Activated naive CD8-positive, alpha-beta T cell treated with anti-CD3 and anti-CD28 coated beads, Interleukin-2, amount 10 ng/mL, durations not matched to agents 7 days and 5 days (primary cell): ENCODE measurements at places on chromosomes 7 and 10. TPM values are rescaled to one million over a fixed set of nuclear protein-coding genes. Genes with fewer than 3 reads are reported as not detected.

CLCN1 gene
- total RNA-seq = 0.08 TPM

DNA sequence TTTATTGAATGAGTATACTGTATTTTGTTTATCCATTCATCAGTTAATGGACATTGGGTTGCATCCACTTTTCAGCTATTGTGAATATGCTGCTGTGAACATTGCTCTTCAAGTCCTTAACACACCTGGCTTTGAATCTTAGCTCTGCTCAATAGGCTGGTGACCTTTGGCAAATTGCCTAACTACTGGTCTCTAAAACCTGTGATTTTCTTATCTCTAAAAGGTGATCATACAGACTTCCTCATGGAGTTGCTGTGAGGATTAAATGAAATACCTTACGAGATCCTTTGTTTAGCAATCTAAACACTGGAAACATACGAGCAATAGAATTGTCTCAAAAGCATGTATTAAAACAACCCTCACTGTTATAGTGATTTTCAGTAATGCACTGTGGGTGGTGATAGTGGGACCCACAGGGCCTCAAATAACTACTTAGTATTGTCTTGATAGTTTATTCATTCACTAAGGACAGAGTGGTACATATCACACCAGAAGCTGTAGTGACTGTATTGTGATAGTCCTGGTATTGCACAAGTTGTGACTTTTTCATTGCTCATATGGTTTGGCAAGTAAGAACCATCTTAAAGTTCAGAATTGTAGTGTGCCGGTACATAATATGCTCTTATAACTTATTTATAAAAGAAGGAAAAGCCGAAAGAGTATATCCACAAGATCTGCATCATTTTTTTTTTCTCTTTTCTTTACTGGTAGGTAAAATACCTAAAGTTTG, 257.6 kb downstream of the EXOC4 start:
- H3K36me3 ChIP-seq = peaks cover 7% of the 10 kb centered on the region
- no peak overlapping the region for H3K4me3 ChIP-seq
- no peaks in the 10 kb centered on the region for H3K4me1 ChIP-seq
- H3K27ac ChIP-seq = no peak overlapping the region
- no peaks in the 10 kb centered on the region for H3K27me3 ChIP-seq

CCDC146 gene
- 10.8 TPM for total RNA-seq

EIF4H gene
- 264 TPM for total RNA-seq

UCN3 gene
- not detected for total RNA-seq

GRCh38 chr7:129100827-129101166, 43.7 kb upstream of the TSPAN33 start:
- H3K36me3 ChIP-seq = no peaks in the 10 kb centered on the region
- peaks cover 4% of the 10 kb centered on the region for H3K27me3 ChIP-seq
- no peak overlapping the region for H3K27ac ChIP-seq
- DNase-seq = no peak

GRCh38 chr10:42997151-42997848, 79.6 kb upstream of the RET start:
- H3K27me3 ChIP-seq = peaks cover 7% of the 10 kb centered on the region
- no peak overlapping the region for H3K4me3 ChIP-seq
- no peaks in the 10 kb centered on the region for H3K4me1 ChIP-seq
- no peak for DNase-seq
- no peak overlapping the region for H3K27ac ChIP-seq

IFIT1B gene
- not detected for total RNA-seq

GRCh38 chr10:60099998-60100747, 193.8 kb upstream of the CCDC6 start:
- H3K4me1 ChIP-seq = no peaks in the 10 kb centered on the region
- no peak overlapping the region for H3K27ac ChIP-seq
- H3K4me3 ChIP-seq = no peak overlapping the region
- no peak for DNase-seq
- H3K36me3 ChIP-seq = no peaks in the 10 kb centered on the region

GRCh38 chr7:28123752-28124151, 56.8 kb downstream of the JAZF1 start:
- H3K4me3 ChIP-seq = no peak overlapping the region
- peaks cover 3% of the 10 kb centered on the region for H3K27me3 ChIP-seq
- H3K36me3 ChIP-seq = no peaks in the 10 kb centered on the region
- peaks cover 20% of the 10 kb centered on the region for H3K4me1 ChIP-seq
- DNase-seq = no peak

CNPY1 gene
- not detected for total RNA-seq

DNA sequence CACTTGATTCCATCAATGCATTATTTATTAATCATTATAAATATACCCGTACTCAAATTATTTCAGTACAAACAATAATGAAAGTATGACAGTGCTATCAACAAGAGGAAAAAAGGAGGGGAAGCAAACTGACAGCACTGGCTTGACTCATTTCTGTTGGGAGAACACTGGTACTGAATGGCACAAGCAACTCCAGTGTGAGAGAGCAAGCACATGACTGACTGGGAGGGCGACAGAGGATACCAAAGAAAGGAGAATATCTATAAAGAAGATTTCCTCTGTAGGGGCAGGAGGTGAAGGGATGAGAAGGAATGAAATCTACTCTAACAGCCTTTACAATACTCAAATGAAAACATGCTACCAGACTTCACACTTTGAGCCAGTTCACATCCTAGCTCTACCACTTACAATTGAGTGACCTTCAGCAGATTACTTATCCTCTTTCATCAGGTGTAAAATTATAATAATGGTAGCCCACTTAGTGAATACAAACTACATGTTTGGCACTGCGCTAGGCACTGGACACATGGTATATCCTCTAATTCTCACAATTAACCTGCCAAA, 1.5 kb downstream of the USP54 start:
- H3K27me3 ChIP-seq = no peaks in the 10 kb centered on the region
- H3K4me1 ChIP-seq = peaks cover 16% of the 10 kb centered on the region
- no peak for DNase-seq
- no peak overlapping the region for H3K4me3 ChIP-seq
- peaks cover 6% of the 10 kb centered on the region for H3K36me3 ChIP-seq
- H3K27ac ChIP-seq = no peak overlapping the region

DNA sequence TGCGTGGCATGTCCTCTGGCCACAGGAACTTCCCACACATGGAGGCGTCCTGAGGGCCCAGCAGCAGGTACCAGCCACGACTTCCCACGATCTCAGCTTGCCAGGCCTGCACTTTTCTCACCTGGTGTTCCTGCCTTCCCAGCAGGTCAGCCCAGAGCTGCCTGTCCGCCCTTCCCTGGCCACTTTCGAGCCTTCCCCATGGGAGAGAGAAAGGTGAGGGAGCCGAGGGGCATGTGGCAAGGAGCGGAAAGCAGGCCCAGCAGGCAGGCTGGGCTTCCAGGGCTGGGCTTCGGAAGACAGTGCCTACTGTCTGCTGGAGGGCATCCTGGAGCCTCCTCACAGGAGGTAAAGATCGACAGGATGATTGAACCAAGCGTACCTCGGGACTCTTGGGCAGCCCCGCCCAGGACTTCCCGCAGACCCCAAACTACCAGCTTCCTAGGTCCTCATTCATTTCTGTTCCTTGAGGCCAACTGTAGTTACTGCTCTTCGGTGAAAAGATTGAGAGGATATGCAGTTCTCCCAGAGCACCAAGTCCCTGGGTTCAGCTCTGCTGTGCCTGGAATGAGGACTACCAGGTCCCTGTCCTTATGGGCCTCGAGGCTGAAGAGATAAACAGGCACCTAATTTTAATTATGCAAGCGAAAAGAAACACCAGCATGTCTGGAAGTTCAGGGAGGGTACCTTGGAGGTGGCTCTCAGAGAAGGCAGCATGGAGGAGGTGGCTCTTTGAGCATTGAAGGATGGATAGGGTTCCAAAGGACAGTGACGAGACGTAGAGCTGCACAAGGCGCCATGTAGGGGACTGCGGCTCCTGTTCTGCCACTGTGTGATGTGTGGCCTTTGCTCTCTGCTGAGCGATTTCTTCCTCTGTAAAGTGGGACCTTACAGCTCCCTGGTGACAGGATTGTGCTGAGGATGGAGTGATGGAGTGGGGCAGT, 87.8 kb downstream of the ZMIZ1 start:
- H3K4me3 ChIP-seq = no peak overlapping the region
- no peaks in the 10 kb centered on the region for H3K27me3 ChIP-seq
- DNase-seq = no peak
- H3K27ac ChIP-seq = no peak overlapping the region

GRCh38 chr7:124808206-124808605, 42.6 kb upstream of the GPR37 start:
- no peaks in the 10 kb centered on the region for H3K36me3 ChIP-seq
- no peaks in the 10 kb centered on the region for H3K4me1 ChIP-seq
- H3K27me3 ChIP-seq = peaks cover 8% of the 10 kb centered on the region
- H3K4me3 ChIP-seq = no peak overlapping the region
- no peak for DNase-seq

GRCh38 chr7:143012001-143012400, 14.9 kb downstream of the OR9A2 start:
- peaks cover 2% of the 10 kb centered on the region for H3K4me1 ChIP-seq
- no peak for DNase-seq
- H3K4me3 ChIP-seq = no peak overlapping the region
- peaks cover 14% of the 10 kb centered on the region for H3K27me3 ChIP-seq

CRPPA gene
- 0.89 TPM for total RNA-seq

GRCh38 chr7:41911792-41912191, 208.9 kb upstream of the INHBA start:
- H3K27me3 ChIP-seq = peaks cover 18% of the 10 kb centered on the region
- H3K4me1 ChIP-seq = no peaks in the 10 kb centered on the region
- H3K4me3 ChIP-seq = no peak overlapping the region

DNA sequence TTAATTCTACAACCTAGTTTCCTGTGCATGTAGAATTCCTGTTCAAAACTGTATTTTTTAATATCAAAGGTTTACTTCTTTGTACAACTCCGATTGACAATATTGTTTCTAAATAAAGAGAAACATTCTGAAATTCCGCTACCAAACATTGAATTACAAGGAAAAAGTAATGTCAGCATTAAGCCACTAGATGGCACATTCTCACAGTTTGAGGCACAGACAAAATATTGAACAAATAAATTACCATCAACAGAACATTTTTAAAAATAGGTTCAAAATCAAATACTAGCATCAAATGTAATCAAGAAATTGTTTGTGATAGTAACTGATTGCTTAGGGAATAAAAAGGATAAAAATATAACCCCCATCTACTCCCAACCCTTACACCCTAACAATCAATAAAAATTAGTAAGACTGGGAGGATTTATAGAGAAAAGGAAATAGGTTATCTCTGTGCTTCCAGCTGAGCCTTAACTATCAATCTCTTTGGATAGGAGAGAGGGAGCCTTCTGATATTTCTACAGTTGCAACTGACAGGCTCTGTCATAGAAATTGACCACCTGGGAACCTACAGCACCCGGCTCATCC, 86.6 kb upstream of the C7orf33 start:
- no peak overlapping the region for H3K27ac ChIP-seq
- no peak for DNase-seq
- no peaks in the 10 kb centered on the region for H3K36me3 ChIP-seq
- H3K4me3 ChIP-seq = no peak overlapping the region
- H3K4me1 ChIP-seq = peaks cover 2% of the 10 kb centered on the region
- H3K27me3 ChIP-seq = peaks cover 28% of the 10 kb centered on the region

DNA sequence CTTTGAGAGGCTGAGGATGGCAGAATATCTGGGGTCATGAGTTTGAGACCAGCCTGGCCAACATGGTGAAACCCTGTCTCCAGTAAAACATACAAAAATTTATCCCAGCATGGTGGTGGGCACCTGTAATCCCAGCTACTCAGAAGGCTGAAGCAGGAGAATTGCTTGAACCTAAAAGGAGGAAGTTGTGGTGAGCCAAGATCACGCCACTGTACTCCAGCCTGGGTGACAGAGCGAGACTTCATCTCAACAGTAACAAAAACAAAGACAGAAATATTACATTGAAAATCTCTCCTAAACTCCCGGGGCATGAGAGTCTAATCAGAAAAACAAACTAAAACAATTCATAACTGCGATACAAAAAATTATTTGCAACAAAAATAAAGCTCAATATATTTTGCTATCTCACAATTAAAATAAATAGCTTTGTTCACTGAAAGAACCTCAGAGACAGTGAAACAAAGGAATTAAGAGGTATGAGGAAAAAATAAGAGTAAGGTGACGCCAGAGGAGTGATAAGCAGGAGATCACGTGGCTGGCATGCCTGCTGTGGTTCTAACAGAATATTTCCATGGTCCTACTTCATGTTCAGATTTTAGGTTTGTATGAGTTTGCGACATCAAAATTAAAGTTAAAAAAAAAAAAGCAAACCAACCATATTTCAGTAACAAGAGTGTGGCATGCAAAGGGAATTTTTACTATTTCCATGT, 527.7 kb upstream of the POM121L12 start:
- H3K4me3 ChIP-seq = no peak overlapping the region
- H3K27me3 ChIP-seq = no peaks in the 10 kb centered on the region
- no peaks in the 10 kb centered on the region for H3K36me3 ChIP-seq
- H3K4me1 ChIP-seq = no peaks in the 10 kb centered on the region
- no peak for DNase-seq
- no peak overlapping the region for H3K27ac ChIP-seq

GRCh38 chr7:129055294-129055816, 444 bp upstream of the TNPO3 start:
- H3K4me1 ChIP-seq = peaks cover 20% of the 10 kb centered on the region
- peaks cover 15% of the 10 kb centered on the region for H3K27me3 ChIP-seq
- DNase-seq = no peak

DNA sequence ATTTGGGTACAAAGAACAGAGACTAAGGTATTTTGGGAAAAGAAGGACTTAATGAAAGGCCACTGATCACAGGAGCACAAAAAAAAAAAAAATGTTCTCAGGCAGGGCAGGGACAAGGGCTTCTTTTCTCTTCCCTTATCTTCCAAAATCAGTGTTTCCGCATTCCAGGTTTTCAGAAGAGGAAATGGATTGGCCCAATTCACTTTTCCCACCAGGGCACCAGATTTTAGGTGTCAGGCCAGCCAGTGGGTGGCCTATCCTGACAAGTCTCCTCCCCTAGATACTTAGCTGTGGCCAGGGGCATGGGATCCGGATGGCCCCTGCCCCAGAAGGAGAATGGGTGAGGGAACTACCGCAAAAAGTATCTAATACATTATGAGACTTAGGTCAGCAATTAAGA, 88.9 kb upstream of the WAC start:
- no peaks in the 10 kb centered on the region for H3K4me1 ChIP-seq
- DNase-seq = no peak
- H3K27me3 ChIP-seq = peaks cover 5% of the 10 kb centered on the region
- H3K4me3 ChIP-seq = no peak overlapping the region
- H3K27ac ChIP-seq = no peak overlapping the region
- H3K36me3 ChIP-seq = no peaks in the 10 kb centered on the region

- no peaks in the 10 kb centered on the region for H3K36me3 ChIP-seq
- H3K4me1 ChIP-seq = peaks cover 9% of the 10 kb centered on the region
- no peak overlapping the region for H3K27ac ChIP-seq
- H3K27me3 ChIP-seq = peaks cover 17% of the 10 kb centered on the region
- no peak overlapping the region for H3K4me3 ChIP-seq
Observed at GRCh38 chr10:2925631-2926030, 141.7 kb upstream of the PFKP start.

DNA sequence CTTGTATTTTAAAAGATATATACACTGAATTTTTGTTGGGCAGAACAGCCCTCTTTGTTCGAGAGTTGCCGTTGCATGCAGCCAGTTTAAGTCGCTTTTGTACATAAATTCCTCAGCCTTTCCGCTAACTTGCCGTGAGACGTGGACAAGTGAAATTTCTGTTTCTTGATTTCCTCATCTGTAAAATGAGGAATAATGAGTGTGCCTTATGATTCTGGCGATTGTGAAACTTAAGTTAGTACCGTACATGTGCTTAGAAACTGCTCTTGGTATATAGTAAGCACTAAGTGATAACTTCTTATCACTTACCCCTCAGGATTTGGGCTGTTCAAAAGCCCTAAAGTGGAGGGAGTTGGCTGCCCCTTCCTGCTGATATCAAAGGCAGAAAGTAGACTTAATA, 1.4 kb downstream of the CCNJ start:
- no peaks in the 10 kb centered on the region for H3K27me3 ChIP-seq
- no peak overlapping the region for H3K27ac ChIP-seq
- DNase-seq = no peak
- H3K4me3 ChIP-seq = peak overlapping the region; percentile 92
- H3K4me1 ChIP-seq = peaks cover 31% of the 10 kb centered on the region
- peaks cover 20% of the 10 kb centered on the region for H3K36me3 ChIP-seq
